T47D (cell line): ENCODE measurements at places on chromosomes 2 and 18.

DNA sequence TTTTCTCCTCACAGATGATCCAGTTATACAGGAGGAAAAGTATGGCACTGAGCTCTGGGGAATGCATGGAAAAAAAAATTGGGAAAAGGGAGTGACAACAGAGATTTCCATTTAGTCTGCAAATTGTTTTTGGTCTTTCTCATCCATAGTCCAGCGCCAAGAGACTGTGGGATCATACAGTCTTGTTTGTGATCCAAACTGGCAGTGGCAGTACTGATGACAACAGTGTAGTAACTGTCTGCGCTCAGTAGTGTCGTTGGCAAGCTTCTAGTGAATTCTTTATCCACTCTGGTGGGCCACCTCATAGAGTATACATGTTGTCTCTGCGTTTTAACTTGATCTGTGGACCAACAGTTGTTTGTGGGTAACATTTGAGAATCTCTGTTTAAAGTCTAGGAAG is 37.9 kb downstream of the GALNT1 start:
- DNase-seq = no peak

- DNase-seq = peak; percentile 71
Observed at GRCh38 chr18:9137168-9138066, 836 bp downstream of the ANKRD12 start.

DNA sequence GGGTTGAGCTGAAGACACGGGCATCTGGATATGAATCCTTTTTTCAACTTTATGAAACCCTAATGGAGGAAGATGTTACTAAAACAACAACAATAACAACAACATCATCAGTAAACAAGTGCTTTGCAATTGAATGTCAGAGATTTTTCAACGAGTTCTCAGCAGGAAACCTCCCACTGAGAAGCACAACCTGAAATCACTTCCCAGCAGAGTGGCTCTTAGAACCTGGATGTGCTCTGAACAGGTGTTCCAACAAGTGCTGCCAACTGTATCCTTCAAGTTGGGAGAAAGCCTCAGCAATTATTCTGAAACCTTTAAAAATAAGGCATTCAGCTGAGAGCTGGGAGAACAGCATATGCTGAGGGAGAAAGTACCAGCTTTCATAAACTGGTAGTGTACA is 1622.7 kb upstream of the CELF4 start:
- no peak for DNase-seq

DNA sequence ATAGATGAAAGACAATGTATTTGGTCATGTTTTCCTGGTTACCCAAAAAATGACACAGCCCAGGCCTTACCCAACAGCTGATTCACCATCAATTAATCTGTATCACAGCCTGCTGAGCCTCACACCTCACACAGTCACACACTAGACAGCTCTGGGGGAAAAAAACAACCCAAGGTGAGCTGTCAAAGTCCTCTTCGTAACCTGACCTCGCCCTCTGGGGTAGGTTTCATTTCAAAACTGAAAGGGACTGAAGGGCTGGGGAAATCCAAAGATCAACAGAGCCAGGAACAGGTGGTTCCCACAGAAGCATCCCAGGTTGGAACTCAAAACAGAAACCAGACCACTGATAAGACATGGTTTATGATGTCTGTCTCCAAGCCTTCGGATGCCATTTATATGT is 18.2 kb upstream of the PCBP1 start:
- no peak for DNase-seq

GRCh38 chr2:88100489-88100858 is 27.4 kb downstream of the FABP1 start:
- no peak for DNase-seq

GRCh38 chr2:181958726-181959125 is 26.9 kb upstream of the PPP1R1C start:
- no peak for DNase-seq

DNA sequence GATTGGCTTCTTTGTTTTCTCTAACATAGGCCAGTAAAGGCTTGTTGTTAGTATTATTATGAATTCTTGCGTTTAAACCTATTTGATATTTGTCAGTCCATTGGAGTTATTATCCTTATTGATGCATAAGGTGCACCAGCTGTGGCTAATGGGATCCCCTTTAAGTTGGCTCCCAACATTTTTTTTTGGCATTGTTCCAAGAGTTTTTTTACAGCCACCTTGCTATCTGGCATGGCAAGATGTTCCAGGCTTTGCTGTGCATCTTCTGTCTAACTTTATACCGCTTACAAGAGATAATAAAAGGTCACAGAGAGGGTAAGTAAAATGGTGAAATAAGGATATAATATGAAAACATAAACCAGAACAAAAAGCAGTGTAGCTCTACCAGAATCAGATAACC is 157.5 kb upstream of the TACR1 start:
- no peak for DNase-seq

DNA sequence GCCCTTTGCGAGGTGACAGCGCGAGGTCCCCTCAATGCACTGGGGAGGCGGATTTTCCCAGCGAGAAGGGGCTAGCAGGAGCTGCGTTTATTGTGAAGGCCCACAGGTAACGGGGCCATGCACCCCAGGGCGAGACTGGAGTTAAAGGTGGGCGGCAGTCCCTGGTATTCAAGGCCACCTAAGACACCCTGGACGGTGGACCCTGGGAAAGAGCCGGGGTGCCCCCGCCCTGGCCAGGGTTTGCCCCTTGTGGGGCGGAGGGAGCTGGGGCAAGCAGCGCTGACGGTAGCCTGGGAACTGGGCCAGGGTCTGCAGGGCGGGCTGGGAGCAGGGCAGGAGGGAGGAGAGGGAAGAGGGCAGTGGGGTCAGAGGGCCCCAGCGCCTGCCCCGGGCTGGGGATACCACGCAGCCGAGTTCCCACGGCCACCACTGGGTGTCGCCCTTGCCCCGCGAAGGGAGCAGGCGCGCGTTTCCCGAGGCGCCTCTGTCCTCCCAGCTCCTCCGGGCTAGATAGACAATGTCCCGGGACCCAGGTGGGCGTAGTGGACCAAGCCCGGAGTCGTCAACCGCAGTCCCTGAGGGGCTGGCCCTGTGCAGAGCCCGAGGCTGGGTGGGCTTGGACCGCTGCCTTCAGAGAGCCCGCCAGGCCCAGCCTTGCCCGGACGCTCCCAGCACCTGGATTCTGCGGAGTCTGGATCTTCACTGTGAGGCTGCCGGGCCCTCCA is 80.2 kb downstream of the SMAD4 start:
- peak; percentile 59 for DNase-seq

DNA sequence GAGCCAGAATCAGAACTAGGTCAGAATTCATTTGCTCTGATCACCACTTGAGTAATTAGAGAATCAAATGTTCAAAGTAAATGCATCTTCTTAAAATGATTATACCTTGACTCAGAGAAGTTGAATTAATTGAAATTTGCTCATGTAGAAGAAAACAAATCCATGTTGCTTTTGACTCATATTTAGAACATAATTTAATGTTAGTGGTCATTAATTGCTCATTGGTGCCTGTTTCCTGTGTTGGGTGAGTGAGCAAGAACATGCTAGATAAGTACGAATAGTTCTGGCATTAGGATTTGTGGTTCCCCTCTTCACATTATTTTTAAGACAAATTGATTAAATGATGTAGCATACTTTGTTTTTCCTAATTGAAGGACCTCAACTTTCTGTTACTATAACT is 19.0 kb downstream of the ACVR2A start:
- no peak for DNase-seq

- no peak for DNase-seq
Observed at GRCh38 chr18:3126457-3127097, 93.2 kb downstream of the MYOM1 start.

- DNase-seq = no peak
Observed at GRCh38 chr2:196712867-196713266, 73.4 kb downstream of the CCDC150 start.

DNA sequence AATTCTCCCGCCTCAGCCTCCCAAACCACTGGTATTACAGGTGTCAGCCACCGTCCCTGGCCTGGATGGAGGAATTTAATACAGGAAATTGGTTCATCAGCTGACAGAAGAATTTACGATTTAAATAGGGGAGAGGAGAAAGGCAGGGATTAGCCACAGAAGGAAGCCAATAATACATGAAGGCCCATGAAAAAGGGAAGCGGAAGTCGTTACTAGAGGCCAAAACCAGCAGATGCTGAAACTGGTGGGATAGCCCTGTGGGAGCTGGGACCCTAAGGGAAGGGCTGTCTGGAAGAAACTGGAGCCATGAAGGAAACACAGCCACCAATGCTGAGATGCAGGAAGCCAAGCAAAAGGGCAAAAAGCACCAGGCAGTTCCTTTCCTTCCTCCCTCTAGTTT is 163.7 kb upstream of the RMP24 start:
- no peak for DNase-seq

DNA sequence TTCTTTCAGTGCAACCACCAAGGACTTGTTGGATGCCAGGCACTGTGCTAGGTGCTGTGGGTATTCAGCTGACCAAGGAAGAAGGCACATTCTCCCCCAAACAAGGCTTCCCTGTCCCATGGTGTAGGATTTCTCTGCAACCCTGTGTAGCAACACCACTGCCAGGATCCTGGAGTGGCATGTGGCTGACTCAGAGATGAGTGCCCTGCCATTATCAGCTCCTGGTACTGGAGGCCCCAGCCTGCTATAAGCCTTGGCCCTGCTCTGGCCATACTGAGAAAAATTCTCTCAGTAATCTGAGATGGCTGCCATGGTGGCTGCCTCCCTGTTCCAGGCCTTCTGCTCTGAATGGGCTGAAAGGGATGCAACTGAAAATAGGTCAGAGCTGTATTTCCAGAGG is 4.3 kb downstream of the SMYD5 start:
- DNase-seq = no peak

DNA sequence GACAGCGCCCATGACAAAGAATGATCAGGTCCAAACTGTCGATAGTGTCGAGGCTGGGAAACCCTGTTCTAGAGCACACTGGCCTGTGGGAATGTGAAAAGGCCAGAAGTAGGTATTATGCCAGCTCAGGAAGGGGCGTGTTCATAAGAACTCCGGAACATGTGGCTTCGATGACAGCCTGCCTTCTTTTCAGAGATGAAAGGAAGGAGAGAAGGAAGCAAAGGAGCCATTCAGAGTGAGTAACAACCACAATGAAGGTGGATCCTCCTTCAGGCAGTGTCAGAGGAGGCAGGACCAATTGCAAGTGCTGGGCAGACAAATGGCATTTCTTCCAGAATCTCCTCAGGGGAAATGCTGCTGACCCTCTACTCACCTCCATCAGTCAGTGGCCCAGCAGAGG is 58.5 kb downstream of the NCKAP5 start:
- no peak for DNase-seq

DNA sequence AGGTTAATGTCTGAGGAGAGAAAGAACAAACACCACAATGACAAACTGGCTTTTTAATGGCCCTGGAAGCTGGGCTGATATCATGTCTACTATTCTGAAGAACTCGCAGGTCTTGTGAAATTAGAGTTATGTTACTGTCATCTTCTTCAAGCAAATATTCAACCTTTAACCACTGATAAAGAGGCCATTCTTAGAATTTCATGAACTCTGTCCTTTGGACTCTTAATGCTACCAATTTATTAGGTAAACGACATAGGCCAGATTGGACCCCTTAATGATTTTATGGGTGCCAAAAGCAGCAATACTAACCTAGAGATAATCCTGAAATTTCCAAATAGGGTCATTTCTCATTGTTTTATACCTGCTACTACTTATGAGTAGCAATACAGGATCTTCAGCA is 109.0 kb upstream of the ACVR1C start:
- no peak for DNase-seq

GRCh38 chr2:85846411-85846810 is 42.4 kb downstream of the ST3GAL5 start:
- no peak for DNase-seq

DNA sequence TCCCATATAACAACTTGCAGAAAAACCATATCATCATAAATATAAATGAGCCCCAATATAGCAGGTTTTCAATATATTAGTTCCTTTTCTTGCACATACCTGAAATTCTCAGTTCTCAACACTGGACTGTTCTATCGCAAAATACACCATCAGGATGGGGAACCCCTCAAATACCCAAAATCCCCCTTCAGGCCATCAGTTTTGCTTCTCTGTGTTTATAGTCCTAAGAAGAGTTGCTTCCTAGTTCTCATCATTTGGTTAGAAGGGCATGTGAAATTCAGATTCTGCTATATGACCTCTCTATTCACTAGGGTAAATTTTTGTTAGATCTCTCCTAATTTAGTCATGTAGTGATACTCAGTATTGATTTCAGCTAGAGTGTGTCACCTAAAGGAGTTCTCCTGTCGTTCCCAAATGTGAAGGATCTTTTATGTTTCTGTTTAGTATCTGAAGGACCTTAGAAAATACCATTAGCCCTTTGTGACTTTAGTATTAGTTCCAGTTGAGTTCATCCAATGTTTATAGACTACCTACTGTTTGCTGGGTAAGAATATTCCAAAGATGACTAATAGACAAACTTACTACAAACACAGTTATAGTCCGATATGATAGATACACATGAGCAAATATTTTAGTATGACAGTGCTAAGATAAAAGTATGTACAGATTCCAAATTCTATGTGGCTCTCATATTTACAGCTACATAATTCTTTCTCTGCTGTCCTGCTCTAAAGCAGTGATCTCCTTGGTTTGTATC is 115.8 kb downstream of the TTC27 start:
- no peak for DNase-seq

DNA sequence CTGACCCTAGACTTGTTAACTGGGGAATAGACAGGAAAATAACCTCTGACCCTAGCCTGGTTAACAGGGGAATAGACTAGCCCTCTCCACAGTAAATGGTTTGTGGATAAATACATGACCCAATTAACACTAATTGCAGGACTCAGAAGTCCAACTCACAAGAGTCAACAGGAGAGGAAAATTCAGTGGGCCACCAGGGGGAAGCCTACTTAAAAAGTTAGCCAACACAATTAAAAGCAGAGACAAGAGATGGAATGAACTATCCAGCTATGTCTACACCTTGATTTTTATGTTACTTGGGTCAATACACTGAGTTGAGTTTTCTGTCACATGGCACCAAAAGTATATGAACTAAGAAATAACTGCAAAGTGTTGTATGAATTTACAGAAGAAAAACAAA is 158.8 kb upstream of the SLC39A10 start:
- peak; percentile 48 for DNase-seq

GRCh38 chr2:152407204-152407721 is 72.3 kb downstream of the FMNL2 start:
- DNase-seq = no peak

GRCh38 chr2:105081006-105081601 is 43.2 kb downstream of the MRPS9 start:
- DNase-seq = no peak

GRCh38 chr2:175688243-175688642 is 313.8 kb downstream of the LNPK start:
- no peak for DNase-seq

DNA sequence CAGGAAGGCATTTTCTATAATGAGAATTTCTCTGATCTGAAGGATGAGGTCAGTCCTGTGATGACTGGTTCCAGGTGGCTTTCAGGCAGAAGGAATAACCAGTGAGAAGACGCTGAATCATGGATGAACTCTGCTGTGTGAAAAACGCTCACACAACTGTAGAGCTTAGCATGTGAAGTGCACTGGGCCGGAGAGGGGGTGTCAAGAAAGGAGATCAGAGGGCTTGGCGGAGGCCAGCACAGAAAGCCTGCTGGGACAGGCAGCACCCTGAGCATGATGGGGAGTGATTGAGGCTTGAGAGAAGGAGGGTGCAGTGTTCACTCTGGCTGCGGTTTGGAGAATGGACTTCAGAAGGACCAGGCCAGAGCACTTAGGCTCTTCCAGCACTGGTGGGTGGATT is 236.5 kb downstream of the TPGS2 start:
- DNase-seq = no peak
